Renal pelvis (tissue), 12 donors: ENCODE measurements at places on chromosomes 11 and 22. TPM values are rescaled to one million over a fixed set of nuclear protein-coding genes. Genes with fewer than 3 reads are reported as not detected.

DNA sequence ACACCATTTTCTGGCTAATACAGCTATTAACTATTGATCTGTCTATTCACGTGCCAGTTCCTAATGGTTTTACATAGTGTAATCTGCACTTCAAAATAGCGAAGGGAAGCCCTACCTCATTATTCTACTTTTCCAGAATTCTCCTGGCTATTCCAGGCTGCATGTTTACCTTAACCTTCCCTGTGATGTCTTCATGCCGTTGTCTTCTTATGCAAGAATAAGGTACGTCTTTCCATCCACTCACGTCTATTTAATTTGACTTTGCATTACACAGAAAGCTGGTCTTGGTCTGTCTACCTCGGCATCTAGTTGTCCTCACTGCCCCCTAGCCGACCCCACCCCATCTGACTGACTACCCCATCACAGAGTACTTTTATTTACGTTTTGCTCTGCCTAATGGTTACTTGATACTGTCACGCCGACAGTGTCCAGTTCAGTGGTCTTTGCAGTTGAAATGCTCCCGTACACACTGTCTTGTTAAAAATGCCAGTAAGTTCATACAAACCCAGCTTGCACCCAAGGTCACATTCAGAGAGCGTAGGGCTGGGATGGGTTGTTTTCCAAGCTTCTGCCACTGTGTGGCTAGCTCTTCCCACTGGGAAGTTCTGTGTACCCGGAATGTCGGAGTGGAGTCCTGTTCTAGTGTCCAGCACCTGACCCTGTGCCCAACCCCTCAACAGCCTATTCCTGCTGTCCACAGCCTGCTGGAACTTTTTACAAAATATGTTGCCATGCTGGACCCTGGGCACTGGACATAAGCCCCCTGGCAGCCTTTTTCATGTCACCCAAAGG is 15.0 kb downstream of the NEAT1 start:
- no peak for DNase-seq

GRCh38 chr11:8531312-8531711 is 62.7 kb downstream of the STK33 start:
- DNase-seq, result peak; percentile 30

DNA sequence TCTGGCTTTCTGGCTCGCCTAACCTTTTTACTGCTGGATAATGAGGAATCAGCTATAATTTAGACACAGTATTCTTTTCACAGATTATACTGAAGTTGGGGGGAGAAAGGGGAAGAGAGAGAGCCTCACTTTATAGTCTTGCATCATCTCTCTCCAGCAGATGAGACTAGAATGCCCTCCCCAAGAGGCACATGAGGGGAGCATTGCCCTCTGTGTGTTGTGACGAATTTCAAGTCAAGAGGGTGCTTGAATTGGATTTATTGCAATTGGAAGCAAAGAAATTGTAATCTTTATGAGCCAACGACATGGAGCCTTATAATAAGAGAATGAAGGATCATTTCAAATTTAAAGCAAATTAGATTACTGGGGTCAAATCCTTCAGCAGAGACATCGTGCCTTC is 17.6 kb upstream of the CADM1 start:
- DNase-seq, result no peak

DNA sequence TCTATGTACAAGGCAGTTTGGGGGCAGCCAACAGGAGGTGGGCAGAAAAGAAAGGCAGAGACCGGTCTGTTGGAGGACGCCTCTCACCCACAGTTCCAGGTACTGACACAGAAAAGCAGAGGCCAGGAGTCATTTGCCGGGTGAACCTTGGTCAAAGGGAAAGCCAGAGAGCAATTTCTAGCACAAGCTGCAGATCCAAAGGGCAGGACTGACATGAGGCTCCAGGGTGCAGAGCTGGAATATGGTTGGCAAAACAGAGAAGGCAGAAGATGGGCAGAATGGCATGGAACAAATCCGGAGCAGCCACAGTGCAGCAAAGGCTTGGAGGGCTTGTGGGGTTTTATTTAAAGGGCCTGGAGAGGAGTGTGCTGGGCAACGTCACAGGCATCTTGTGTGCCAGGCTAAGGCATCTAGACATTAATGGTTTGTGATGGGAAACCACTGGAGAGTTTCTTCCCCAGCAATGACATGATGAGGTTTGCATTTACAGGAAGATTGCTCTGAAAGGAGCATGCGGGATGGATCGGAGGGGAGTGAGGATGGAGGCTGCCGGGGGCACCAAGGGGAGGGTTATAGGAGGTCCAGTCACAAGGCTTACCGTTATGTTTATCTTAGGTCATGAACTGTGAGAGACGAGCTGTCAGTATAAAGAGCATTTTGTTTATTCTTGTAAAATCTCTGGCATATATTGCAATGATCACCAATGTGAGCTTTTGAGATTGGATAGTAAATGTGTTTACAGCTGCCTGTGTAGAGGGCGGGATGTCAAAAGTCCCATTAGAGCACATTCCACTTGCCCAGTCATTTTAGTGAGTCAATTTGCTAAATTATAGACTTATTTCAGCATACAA is 5.7 kb upstream of the MMP20 start:
- no peak for DNase-seq

DNA sequence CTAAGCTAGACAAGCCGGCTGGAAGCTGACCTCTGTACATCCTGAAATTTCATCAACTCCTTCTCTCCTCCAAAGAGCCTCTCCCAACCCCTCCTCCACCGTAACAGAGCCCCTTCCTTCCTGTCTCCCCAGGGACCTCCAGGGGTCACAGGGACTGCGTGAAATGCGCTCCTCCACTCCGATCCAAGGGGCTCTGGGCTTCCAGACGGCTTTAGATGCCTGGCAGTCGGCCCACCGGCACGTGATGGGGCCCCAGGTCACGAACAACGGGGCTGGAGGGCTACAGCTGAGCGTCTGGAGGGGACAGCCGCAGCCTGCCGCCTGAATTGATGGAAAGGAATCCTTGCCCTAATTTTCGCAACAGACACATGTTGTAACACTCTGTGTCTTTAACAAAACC is 264.1 kb downstream of the MN1 start:
- DNase-seq, result peak; percentile 63

DNA sequence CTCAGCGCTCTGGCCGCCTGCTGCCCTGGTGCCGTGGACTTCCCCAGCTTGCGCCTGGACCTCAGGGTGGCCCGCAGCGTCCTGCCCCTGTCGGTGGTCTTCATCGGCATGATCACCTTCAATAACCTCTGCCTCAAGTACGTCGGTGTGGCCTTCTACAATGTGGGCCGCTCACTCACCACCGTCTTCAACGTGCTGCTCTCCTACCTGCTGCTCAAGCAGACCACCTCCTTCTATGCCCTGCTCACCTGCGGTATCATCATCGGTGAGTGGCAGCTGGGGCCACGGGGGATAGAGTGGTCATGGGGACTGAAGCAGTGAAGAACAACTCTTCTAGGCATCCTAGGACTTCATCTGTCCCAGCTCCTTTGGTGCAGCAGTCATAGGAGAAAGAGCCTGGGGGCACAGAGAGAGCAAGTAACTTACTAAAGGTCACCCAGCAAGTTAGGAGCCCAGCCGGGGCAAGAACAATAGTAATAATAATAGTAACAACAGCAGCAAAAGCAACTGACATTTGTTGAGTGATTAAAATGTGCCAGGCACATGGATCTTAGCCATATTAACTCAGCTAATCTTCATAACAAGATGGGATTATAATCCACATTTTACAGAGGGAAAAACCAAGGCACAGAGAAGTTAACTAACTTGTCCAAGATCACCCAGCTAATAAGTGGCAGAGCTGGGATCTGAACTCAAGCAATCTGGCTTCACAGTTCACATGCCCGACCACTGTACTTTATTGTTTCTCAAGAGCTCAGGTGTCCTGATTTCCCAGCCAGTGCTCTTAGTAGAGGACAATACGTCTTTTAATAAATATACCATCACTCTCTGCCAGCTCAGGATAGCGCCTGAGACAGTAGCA is 1.4 kb downstream of the SLC35C1 start:
- DNase-seq, result no peak

GRCh38 chr22:22867996-22868715 is 19.5 kb upstream of the IGLL5 start:
- no peak for DNase-seq

DNA sequence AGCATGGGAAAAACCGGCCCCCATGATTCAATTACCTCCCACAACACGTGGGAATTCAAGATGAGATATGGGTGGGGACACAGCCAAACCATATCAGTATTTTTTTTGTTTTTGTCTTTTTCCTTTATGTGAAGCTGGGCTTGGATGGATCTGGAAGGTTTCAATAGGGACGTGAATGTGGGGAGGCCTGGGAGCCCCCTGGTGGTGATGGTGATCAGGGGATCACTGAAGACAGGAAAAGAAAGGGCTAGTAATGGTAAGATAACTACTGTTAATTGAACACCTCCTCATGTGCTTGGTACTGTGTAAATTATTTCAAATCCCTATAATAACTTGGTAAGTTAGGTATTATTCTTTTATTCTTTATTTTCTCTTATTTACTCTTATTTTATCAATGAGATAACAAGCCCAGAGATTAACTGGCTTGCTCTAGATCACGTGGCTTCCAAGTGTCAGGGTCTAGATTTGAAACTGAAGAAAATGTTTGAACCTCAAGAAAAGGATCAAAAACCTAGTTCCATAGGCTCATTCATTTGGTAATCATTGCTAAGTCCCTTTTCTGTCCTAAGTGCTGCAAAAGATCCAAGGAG is 364.2 kb downstream of the TENM4 start:
- no peak for DNase-seq

OPCML gene
- polyA plus RNA-seq, result 14.6 TPM

DNA sequence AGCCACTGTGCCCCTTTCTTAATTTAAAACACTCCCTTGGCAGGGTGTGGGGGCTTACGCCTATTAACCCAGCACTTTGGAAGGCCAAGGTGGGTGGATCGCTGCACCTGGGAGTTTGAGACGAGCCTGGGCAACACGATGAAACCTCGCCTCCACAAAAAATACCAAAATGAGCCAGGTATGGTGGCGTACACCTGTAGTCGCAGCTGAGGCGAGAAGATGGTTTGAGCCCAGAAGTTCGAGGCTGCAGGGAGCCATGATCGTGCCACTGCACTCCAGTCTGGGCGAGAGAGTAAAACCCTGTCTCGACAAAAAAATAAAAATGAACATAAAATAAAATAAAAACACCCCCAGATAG is 45.0 kb downstream of the LINC01488 start:
- no peak for DNase-seq

GRCh38 chr11:86938900-86939880 is 16.0 kb downstream of the FZD4 start:
- no peak for DNase-seq

- DNase-seq, result no peak
These were observed 108.9 kb upstream of the SORL1-AS1 start for GRCh38 chr11:121561716-121562115.

- DNase-seq, result no peak
These were observed 66.2 kb downstream of the CADM1 start for GRCh38 chr11:115437902-115438575.

DNA sequence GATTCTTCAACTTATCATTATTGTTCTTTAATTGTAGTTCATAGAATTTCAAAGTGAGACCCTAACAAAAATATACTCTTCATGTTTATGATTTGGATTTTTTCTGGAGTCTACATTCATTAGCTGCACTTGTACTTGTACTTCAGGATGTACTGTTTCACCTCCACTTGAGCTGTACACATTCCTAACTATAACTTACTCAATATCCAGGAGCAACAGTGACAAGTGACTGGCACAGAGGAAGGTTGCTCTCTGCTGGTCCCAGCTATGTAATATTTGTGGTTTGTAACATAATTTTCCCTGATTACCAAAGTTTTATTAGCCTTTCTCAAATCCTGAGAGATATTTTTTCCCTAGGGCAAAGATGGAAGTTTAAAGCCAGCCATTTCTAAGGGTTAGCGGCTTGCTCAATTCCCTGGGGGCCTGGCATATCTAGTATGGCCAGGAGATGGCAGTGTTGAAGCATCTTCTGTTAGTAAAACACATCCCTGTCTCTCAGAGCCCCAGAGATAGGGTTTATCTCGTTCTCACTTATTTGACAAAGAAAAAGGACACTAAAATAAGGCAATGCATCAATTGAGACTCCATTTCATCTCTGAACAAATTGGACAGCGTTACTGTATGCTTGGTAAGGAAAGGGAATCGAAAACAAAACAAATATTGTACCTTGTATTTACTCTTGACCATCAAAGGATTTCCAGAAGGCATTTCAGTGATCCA is 14.2 kb downstream of the OR52A5 start:
- DNase-seq, result peak; percentile 58

ADM2 gene
- 5.7 TPM for polyA plus RNA-seq

DNA sequence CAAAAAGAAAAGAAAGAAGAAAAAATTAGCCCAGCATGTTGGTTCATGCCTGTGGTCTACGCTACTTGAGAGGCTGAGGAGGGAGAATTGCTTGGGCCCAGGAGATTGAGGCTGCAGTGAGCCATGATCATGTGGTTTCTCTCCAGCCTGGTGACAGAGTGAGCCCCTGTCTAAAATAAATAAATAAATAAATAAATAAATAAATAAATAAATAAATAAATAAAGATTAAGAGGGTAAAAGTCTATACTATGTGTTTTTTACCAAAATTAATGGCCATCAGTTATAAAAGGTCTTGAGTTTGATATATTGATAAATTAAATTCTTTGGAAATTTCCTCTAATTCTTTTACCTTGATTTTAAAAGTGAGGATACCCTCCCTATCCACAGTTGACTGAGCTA is 25.2 kb upstream of the DEPDC7 start:
- DNase-seq, result no peak

GRCh38 chr11:125174057-125174456 is 9.5 kb downstream of the PKNOX2 start:
- no peak for DNase-seq

OR52N4 gene
- not detected for polyA plus RNA-seq

ZC3H12C gene
- polyA plus RNA-seq, result 8.5 TPM

DNA sequence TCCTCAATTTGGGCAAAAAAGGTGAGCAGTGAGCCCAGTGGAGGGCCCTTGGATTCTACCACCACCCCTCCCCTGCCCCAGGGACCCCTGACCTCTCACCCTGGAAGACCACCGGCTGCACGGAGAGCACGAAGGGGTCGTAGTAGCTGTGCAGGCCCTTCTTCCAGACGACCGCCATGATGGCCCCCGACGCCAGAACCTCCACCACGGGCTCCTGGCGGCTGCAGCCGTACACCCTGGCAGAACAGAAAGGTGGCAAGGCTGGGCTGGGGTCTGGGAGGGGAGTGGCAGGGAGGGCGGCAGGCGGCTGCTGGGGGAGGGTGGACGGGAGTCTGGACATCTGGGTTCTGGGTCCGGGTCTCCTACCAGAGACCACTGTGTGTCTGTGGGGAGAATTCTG is 23.3 kb downstream of the TMPRSS6 start:
- DNase-seq, result no peak

TESMIN gene
- polyA plus RNA-seq, result 21.5 TPM

DNA sequence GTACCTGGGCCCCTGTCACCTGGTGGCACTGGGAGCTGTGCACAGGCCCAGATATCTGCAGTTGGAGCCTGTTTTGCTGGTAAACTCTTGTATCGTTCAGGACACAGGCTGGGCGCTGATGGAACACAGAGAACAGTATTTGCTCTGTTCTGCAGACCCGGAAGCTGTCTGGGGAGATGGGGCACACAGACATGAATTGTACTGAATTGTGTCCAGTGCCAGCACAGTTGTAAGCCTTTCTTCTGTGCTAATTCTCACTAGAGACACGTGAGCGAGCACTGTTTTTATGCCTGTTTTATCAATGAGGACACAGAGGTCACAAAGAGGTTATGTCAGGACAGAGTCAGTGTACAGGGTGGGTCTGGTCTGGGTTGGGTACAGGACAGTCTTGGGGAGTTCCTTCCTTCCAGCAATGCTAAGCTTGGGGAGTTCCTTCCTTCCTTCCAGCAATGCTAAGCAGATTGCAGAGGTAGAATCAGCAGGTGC is 24.4 kb upstream of the ACR start:
- no peak for DNase-seq

MAPK8IP2 gene
- polyA plus RNA-seq, result 1.1 TPM

DRD4 gene
- polyA plus RNA-seq, result 3.8 TPM
